ENCODE measurements at places on chromosomes 2 and 18.

GRCh38 chr2:70087702-70088597, 673 bp downstream of the PCBP1 start:
- DNase-seq: no peak

DNA sequence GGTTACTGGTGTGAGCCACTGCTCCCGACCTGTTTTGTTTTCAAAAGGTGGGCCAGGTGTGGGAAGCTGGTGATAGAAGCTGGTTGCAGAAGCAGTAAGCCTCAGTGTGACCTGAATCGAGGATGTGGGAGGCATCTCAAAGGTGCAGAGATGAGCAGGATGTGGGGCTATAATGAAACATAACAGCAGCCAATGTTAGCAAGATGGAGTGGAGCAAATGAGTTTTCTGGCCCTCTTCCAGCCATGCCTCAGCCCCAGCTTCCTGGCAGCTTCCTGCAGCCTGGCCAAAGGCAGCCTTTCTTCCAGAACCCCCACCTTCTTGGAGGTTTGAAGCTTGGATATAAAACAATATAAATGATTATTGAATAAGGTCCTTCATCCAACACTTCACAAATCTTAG, 184.8 kb downstream of the NCK2 start:
- no peak for DNase-seq

GRCh38 chr2:101380376-101380775, 6.9 kb downstream of the CREG2 start:
- no peak for DNase-seq

DNA sequence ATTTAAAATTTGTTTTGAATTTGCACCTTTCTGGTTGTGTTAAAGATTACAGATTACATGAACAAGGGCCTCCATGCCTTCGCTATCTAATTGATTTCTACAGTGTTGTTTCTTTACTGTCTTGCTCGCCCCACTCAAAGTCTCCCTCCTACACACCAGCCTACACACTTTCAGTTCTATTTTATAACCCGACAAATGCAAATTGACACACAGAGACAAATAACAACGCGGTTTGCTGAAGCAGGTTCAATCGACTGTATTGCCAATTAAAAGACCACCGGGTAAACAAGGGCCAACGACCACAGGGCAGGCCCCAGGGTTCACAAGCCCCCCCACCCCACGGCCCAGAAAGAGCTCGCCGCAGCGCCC, 869 bp downstream of the STARD7 start:
- no peak for DNase-seq

DNA sequence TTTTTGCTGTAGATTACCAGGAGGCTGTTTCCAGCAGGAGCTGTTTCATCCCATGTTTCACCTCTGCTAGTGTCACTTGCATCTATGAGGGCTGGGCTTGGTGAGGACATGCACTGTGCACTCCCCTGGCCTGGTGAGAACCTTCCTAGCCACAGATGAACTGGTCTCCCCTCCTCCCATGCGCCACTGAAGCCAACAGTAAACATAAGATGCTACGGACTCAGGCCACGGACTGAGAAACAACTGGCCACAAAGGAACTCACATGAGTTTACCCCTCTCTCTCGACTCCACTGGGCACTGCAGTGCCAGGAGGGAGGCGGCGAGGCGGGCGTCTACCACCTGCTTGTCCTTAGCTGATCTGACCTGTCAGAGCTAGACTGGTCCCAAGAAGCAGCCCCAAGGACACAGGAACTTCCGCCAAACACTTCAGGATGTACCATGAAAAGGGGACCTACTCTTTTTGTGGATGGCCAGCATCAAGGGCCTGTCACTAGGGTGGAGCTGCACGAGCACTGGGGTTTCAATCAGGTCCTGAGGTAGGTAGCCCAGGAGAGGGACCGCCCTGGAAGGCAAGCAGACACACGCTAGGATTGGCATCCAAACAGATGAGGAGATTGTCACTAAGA, 22.8 kb upstream of the HES6 start:
- no peak for DNase-seq

DNA sequence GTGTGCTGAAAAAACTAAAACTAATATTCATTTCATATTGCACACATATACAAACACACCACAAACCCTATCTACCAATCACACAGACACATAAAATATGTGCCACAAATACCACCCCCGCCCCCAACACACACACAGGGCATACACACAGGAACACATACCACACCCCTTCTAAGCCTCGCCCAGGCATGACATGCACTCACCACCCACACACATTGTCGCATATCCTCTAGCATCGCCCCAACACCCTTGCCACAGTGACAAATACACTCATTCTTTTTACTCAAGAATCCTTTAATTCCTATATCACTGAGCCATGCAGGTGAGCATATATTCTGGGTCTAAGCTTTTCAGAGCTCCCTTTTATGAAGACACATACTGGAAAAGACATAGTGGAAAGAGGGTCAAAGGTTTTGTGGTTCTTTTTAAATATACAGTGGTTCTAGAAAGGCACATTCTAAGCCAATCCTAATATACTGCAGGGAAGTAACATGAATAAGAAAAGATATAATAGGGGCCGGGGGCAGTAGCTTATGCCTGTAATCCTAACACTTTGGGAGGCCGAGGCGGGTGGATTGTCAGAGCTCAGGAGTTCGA, 24.5 kb upstream of the LCLAT1 start:
- no peak for DNase-seq

- DNase-seq: no peak
Measured at GRCh38 chr2:10848541-10848940, 36.0 kb upstream of the PDIA6 start.

DNA sequence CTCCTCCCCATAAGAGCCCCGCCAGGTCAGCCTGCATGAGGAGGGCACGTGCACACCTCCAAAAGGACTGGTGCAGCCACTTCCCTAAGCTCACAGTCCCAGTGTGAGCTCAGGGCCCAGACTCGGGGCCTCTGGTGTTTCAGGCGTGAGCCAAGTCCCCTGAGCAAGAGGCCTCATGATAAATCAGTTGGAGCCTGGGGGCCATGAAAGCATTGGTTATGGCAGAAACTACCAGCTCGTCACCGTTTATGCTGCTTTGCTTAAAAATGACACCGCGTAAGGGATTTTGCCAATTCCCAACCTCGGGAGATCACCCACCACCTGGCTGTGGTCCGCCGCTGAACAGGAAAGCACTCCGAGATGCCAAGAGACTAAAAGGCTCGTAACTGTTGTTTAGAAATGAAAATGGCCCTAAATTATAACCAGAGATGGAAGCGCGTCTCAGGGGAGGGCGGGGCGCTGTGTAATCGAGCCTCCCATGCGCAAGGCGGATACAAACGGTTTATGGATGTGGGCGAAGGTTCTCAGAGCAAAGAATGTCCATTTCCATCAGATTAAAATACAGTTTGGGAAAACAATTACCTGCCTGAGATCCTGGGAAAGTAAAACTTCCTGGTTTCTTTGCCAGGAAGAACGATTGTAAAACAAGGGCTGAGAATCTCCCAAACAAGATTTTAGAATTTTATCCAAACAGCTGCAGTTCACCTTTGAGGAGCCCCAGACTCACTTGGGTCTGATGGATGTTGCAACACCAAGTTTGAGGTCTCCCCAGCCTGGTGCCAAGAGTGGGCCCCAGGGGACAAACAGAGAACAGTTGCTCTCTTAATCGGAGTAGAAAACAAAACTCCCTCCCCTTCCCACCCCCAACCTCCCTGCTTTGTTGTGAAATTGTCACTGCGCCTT, 141.4 kb downstream of the BCL2 start:
- DNase-seq: no peak

DNA sequence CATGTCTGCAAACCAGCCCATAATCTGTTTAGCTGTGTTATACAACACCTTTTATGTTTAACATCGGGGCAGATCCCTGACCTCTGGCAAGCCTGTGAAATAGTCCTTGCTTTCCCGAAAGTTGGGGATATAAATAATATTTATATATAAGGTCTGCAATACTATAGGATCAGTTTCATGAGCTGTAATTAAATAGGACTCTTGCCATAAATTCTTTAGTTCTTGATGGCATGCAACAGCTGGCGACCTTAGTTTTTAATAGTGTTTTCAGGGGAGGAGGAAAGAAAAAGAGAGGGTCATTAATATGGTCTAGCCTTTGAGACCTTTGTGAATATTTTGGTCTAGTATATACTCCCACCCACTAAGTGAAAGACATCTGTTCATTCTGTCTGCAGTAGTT, 166.5 kb downstream of the MTX2 start:
- DNase-seq: no peak

DNA sequence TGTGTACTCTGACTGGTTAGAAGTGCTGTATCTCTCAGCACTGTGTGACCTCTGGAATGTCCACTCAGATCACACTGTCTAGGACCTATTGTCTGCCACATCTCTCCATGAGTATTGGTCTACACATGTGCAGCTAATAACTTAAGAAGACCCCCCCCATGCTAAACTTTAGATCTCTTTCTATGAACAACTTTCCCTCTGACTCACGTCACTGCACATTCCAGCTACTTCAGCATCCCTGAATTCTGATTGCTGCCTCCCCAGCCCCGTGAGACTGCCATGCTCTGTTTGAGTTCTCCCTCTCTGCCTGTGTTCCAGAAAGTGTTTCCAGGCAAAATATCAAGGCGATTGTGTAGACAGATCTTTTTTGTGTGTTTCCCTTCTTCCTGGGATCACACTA, 41.8 kb downstream of the RAPGEF4 start:
- no peak for DNase-seq

DNA sequence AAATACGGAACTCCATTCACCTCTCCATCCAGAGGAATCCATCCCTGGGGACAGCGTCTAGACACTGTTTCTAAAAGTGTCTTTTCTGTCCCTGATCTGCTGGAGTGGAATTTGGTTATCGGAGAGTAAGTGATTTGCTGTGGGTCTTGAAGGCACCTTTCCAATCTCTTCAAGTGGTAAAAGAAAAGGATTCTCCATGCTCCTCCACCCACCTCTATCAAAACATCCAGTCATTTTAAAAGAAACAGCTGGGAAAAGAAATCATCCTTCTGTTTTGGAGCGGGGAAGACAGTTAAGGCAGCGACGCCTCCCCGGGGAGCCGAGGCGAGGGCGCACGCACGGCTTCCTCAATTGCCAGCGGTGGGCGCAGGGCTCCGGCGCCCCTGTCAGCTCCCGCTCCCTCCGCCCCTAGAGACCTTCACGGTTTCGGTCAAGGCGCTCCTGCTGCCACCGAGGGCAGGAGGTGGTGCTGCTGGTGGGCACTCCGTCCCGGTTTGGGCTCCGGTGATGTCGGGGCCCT, 547 bp downstream of the SLC35F5 start:
- DNase-seq: no peak

GRCh38 chr18:48027401-48027963, 97.0 kb upstream of the SMAD2 start:
- no peak for DNase-seq

DNA sequence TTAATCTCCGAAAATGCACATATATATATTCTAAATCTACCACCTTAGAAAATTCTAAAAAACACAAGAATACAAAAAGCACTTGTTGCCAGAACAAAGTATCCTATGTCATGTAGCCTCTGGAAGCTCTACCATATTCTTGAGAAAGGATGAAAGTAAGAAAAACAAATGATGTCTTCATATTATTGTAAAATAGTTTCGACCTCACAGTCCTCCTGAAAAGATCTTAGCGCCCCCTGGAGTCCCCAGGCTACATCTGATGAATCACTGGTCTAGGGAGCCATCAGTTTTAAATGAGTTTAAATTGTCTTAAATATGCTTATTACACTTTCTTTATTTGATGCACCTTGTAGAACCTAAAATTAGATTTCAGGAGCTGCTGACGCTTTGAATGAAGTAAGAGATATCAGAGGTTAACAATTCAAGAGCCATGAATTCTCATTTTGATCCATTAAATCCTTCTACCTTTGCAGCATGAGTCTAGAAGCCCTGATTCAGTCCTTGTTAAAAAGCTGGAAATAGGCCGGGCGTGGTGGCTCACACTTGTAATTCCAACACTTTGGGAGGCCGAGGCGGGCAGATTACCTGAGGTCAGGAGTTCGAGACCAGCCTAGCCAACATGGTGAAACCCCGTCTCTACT, 138.8 kb downstream of the MCFD2 start:
- no peak for DNase-seq

- no peak for DNase-seq
Measured at GRCh38 chr18:63365876-63366212, 1.2 kb downstream of the KDSR start.

DNA sequence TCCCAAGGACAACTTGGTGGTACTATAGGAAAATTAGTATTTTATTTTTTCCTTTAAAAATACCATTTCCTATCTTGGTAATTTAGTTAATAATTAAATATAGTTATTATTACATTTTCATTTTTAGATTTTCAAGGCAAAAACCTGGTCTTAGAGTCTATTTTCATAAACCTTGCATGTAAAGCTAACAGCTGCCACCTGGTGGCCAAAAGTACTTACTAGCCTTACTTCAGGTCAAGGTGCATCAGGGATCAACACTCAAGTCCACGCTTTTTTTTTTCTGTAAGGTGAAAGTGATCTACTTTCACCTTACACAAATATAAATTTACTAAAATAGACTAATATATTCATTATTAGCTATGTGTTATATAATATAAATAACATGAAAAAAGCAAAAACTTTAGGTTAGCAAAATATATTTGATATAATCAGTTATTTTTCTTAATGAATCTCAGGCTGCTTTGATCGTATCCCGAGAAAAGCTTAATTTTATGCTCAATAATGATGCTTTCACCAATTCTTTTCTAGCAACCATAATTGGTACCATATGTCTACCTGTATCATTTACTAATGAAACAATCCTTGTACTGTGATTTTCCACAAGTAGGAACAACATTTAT, 62.5 kb downstream of the RELCH start:
- no peak for DNase-seq

- DNase-seq: no peak
Measured at GRCh38 chr18:69757733-69758132, 189.9 kb downstream of the CD226 start.

GRCh38 chr2:45946023-45946422, 294.5 kb downstream of the PRKCE start:
- no peak for DNase-seq

GRCh38 chr2:126849991-126850535, 48.6 kb upstream of the TEX51 start:
- no peak for DNase-seq

- no peak for DNase-seq
Measured at GRCh38 chr18:56315363-56315762, 323.0 kb downstream of the TXNL1 start.

- no peak for DNase-seq
Measured at GRCh38 chr2:20454036-20454981, 7.4 kb downstream of the RHOB start.

DNA sequence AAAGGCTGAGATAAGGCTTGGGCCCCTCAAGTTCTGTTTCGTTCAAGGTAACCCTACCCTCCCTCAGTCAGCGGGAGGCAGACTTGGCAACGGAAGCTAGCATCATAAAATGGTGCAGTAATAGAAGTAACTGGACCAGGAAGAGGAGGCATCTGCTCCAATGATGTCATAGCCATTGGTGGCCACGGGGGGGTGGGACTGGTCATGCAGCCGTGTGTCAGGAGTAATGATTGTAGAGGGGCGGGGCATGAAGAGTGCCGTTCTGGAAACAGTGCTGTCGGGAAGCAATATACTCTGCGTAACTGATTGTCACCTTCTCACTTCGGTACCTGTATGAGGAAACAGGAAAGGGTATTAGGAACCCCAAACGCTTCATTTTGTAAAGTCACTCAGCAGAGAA, 6.9 kb upstream of the POLR2D start:
- DNase-seq: no peak

- no peak for DNase-seq
Measured at GRCh38 chr2:232571026-232571474, 20.6 kb downstream of the EIF4E2 start.

- DNase-seq: no peak
Measured at GRCh38 chr2:229852565-229852964, 69.2 kb downstream of the TRIP12 start.

GRCh38 chr2:205655779-205656456, 26.4 kb upstream of the NRP2 start:
- no peak for DNase-seq
